ENCODE measurements at places on chromosomes 12 and 14.

- DNase-seq, result no peak
These were observed 66.6 kb downstream of the MON2 start for GRCh38 chr12:62533087-62533754.

DNA sequence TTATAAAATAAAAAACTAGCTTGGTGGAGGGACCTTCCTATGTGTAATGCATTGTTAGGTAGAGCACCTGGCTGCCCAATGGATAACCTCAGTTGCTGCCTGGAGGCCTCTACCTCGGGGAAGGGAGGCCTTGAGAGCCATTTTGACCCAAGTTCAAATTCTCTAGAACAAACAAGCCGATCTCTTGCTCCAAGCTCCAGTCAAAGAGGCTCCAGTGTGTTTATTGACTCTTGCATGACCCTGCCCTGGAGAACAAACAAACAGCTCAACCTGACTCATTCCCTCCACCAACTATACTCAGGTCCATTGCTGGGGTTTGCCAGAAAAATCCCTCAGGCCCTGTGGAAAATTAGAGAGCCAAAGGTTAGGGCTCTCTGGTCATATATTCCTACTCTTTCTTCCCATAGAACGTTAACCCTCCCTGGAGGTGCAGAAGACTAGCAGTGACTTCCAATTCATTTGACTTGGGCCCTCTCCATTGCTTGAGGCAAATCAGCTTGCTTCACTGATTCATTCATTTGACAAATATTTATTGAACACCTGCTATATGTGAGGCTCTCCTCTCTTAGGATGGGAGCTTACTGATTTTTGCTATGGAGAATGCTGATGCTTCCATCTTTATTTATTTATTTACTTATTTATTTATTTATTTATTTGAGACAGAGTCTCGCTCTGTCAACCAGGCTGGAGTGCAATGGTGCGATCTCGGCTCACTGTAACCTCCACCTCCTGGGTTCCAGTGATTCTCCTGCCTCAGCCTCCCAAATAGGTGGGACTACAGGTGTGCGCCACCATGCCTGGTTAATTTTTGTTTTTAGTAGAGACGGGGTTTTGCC is 73.7 kb upstream of the CISTR start:
- DNase-seq, result peak; percentile 78

- DNase-seq, result no peak
These were observed 136.9 kb downstream of the STXBP6 start for GRCh38 chr14:24913021-24913420.

DNA sequence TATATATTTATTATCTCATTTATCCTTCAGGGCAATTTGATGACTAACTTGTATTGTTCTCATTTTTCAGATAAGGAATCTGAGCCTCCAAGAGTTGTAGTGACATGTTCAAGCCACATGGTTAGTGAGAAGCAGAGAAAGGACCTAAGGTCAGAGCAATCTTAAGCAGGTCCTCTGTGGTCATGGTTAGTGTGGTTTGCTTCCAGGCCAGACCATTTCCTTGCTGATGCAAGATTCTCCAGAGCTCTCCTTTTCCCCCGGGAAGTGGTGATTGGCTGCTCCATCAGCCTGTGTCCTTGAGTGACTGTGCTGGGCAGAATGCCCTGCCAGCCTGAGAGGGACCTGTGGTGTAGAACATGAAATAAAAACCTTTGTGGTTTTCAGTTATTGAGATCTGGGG is 141.3 kb downstream of the KTN1 start:
- peak; percentile 78 for DNase-seq

- DNase-seq, result no peak
These were observed 88.7 kb upstream of the KCNA1 start for GRCh38 chr12:4820971-4821370.

- no peak for DNase-seq
These were observed 23.1 kb downstream of the PPTC7 start for GRCh38 chr12:110560048-110560447.

- peak; percentile 58 for DNase-seq
These were observed 33.2 kb downstream of the DUSP6 start for GRCh38 chr12:89319122-89319521.

- DNase-seq, result peak; percentile 67
These were observed 15.3 kb downstream of the TAOK3 start for GRCh38 chr12:118357257-118358007.

DNA sequence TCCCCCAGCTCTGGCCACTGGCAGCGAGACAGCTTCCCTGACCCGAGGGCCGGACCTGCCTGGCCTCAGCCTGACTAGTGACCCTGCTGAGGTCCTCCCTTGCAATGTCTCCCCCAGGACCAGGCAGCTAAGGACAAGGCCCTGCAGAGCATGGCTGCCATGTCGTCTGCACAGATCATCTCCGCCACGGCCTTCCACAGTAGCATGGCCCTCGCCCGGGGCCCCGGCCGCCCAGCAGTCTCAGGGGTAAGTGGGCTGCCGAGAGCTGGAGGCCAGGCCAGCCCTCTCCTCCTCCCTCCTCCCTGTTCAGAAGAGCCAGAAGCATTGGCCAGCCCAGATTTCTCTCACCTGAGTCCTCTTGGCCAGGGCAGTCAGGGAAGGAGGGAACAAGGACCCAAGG is 58.1 kb downstream of the TEAD4 start:
- no peak for DNase-seq

GRCh38 chr12:1199700-1200099 is 208.7 kb downstream of the ERC1 start:
- no peak for DNase-seq

- DNase-seq, result peak; percentile 92
These were observed 97.9 kb downstream of the RFLNA start for GRCh38 chr12:124392667-124393413.

DNA sequence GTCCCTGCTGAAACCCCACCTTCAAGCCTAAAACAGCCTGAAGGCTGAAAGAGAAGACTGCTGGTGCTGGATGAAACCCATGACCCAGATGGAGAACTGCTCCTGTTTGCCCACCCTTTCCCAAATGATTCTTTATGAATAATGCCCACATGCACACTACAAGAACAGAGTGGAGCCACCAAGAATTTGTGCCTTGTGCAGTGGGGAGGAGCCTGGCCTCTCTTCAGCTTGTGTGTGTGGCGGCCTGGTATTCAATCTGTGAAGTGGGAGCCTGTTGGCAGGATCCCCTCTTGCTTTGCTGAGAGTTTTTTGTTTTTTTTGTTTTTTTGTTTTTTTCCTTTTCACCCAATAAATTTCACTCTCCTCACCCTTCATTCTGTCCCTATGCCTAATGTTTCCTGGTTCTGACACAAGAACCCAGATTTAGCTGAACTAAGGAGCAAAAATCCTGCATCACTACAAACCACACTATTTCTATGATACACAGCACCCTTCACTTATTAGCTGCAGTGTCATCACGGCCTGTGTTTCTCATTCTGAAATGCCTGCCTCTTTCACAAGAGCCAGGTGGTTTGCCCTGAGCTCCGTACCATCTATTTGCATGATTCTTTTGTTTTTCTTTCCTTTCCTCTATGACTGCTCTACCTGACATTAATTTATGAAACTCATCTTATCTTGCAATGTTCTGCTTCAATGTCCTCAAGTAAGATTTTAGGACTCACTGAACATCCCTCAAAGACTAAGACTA is 585.5 kb upstream of the ATXN7L3B start:
- no peak for DNase-seq

DNA sequence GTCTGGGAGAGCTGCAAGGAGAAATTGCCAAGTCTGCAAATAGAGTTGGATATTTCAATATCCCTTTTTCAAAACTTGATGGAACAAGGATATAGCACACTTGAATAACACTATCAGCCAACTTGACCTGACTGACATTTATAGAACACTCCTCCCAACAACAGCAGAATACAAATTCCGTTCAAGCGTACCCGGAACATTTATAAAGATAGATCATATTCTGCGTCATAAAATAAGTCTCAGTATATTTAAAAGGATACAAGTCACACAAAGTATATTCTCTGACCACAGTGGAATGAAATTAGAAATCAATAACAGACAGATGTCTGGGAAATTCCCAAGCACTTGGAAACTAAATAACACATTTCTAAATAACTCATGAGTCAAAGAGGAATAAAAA is 29.0 kb upstream of the MEG3 start:
- no peak for DNase-seq

GRCh38 chr14:56131865-56132833 is 13.9 kb downstream of the PELI2 start:
- DNase-seq, result no peak

DNA sequence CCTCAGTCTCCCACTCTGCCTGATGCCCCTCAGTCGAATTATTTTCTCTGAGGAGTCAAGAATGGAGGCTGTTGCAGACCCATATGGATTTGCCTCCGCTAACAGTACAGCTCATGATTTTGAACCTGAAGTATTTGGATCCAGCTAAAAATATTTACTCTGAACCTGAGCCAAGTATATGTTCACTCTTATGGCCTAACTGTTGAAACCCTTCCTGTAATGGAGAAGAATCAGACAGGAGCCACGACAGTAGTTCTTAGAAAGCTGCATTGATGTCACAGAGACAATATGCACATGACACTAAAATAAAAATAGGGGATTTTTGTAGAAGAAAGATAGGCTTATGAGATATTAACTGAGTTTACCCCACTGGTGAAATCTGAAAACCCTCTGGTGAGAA is 1128.3 kb upstream of the FLRT2 start:
- no peak for DNase-seq

DNA sequence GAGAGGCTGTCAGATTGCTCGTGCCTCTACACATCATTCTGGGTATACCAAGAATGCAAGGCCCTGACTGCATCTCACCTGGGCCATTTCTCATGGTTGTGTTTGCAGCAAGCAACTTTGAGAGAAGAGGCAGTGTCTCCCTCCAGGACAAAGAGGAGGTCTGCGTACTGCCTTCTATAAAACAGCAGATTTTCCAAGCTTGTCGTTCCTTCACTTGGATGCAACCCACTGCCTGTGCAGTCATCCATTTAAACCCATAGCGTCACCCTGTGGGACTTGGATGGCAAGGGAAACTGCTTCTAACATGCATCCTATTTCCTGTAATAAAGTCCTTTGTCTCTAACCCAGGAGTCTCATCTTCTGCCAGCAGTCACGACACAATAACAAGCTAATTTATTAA is 1.3 kb downstream of the POMT2 start:
- DNase-seq, result no peak

- peak; percentile 35 for DNase-seq
These were observed 54.2 kb upstream of the AMIGO2 start for GRCh38 chr12:47134005-47134404.

- peak; percentile 68 for DNase-seq
These were observed 263.9 kb upstream of the TMTC1 start for GRCh38 chr12:30047516-30048254.

- DNase-seq, result peak; percentile 71
These were observed 11.4 kb downstream of the SLC7A8 start for GRCh38 chr14:23172096-23172495.

DNA sequence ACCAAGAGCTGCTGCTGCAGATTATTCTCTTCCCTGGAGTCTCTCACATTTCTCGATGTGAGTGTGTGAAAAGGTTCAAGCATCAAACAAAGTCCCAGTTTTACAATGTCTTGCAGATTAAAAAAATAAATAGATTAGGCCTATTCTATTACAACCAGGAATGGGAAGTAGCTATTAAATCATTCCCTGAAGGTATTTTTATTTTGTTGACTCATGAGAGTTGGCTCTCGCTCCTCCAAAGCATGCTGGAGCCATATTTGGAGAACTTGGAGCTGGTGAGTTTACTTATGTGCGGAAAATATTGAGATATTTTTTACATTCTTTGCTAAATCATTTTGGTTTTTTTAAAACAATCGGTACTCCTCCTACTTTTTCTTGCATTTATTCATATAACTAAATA is 572.3 kb downstream of the ETNK1 start:
- DNase-seq, result peak; percentile 13

GRCh38 chr14:94079891-94080620 is 946 bp downstream of the DDX24 start:
- DNase-seq, result peak; percentile 44

- DNase-seq, result peak; percentile 54
These were observed 18.5 kb upstream of the TBPL2 start for GRCh38 chr14:55458800-55459515.

GRCh38 chr12:12086362-12086761 is 15.6 kb downstream of the BCL2L14 start:
- DNase-seq, result no peak

- DNase-seq, result no peak
These were observed 48.5 kb downstream of the SVOP start for GRCh38 chr12:108972358-108972757.

DNA sequence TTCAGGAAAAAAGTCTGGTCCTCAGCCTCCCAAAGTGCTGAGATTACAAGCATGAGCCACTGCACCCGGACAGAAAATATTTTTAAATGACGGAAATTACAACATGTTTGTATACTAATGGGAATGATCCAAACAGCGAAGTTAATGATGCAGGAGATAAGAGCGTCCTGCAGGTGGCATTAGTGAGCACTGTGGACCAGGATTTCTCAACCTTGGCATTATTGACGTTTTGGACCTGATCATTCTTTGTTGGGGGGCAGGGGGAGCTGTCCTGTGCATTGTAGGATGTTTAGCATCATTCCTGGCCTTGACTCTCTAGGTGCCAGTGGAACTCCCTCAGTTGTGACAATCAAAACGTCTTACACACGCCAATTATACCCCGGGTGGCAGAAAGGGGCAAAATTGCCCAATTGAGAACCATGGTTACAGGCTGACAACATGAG is 34.1 kb downstream of the SCFD1 start:
- peak; percentile 71 for DNase-seq

DNA sequence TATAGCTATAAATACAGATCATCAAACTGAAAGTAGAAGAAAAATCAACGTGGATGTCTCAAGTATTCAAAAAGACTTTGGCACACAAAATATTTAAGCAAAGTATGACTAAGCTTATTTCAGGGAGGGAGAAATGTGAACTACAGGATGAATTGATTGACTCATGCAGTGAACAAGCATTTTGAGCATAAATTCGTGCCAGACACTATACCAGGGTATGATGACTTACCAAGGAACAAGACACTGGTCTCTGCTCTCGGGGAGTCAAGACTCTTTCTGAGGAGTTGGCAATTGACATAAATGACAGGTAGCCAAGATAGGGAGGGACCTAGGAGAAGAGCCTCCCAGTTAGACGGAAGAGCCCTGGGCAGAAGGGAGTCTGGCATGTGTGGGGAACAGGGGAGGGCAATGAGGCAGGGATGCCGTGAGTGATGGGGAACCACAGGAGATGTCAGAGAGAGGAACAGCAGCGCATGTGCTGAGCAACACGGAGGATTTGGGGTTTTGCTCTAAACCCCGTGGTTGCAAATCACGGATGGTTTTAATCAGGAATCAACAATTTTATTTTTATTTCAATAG is 115.2 kb downstream of the TMEM132D start:
- DNase-seq, result peak; percentile 80

Measured in MCF 10A (cell line).